ENCODE measurements at places on chromosomes 13 and 19.
A peak's percentile ranks its signal among the peaks of the same experiment; 100 is the strongest.

DNA sequence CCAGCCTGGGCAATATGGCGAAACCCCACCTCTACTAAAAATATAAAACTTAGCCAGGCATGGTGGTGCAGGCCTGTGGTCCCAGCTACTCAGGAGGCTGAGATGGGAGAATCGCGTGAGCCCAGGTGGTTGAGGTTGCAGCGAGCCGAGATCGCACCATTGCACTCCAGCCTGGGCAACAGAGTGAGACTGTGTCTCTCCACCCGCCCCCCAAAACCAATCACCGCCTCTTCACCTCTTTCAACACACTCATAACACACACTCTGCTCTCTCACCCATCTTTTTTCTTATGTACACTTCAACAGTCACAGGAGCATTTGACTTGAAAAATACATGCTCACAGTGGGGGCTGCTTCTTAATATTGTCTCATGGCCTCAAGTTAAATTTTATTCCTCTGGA, 76.8 kb downstream of the ESD start:
- no peak for DNase-seq

- DNase-seq = no peak
Observed at GRCh38 chr13:113383089-113383488, 19.2 kb upstream of the GRTP1 start.

DNA sequence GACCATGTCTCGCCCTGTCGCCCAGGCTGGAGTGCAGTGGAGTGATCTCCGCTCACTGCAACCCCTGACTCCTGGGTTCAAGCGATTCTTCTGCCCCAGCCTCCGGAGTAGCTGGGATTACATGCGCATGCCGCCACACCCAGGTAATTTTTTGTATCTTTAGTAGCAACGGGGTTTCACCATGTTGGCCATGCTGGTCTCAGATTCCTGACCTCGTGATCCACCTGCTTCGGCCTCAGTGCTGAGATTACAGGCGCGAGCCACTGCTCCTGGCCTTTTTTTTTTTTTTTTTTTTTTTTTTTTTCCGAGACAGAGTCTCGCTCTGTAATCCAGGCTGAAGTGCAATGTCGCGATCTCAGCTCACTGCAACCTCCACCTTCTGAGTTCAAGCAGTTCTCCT, 4.9 kb upstream of the KEAP1 start:
- no peak for DNase-seq

GRCh38 chr13:38566519-38566918, 120.4 kb upstream of the FREM2 start:
- no peak for DNase-seq

GRCh38 chr13:31022288-31022895, 89.9 kb downstream of the TEX26 start:
- DNase-seq = no peak

DNA sequence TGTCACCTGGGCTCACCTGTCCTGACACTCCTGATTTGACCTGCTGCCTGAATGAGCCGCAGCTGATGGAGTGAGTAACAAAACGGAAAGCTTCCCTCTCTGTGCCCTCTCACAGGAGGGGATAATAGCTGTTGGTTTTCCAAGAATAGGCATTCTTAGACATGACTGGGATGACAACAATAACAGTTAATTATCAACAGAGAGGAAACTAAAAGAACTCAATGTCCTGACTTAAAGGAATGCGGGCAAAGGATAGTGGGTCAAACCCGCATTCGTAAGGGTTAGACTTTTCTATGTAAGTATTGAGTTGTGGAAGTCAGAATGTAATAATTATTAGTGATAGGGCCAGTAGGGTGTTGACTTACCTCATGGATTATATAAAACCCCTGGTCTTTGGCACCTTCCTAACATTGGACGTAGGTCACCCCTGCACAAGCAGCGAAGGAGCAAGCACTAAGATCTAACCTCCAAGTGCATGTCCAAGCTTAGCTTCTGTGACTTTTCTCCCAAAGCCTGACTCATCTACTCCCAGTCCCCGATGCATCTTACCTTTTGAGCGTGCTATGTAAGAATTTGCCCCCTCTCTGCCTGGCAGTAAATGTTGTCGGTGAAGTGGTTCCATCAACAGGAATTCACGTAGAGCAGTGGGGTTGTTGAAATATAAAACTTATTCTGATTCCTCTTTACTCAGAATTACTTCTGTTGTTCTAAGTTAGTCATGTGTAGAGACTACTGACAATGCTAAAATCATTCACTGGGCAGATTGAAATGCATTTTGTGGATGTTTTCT, 442.3 kb downstream of the FGF9 start:
- no peak for DNase-seq

DNA sequence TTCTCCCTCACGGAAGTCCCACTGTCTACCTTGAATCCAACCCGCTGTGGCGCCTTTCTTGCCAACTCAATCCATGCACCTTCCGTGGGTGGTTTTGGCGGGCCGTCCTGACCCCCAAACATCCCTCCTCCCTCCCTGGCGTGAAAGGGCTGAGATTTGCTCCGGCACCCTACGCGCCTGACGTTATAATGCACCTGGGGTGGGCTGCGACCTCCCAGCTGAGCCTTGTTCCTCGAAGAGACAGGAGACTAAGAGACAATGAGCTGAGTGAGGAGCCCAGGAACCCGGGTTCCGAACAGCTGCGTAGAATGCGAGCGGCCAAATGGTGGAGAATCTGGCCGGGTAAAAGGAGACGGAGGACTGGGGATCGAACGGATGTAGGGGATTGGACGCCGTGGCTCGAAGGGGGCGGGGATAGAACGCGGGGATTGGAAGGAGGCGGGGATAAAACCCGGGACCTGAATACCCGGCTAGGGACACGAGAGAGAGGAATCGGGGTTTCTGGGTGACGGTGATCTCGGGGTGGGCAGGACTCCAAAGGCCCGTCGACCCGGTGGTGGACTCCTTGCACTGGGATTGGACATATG, at the start of gene CPT1C:
Gene CPT1C (plus strand): TSS at position 461 of the 587 bp plus-strand sequence. CDS start 1,137 bp downstream, outside the sequence.
- DNase-seq = peak; percentile 92

DNA sequence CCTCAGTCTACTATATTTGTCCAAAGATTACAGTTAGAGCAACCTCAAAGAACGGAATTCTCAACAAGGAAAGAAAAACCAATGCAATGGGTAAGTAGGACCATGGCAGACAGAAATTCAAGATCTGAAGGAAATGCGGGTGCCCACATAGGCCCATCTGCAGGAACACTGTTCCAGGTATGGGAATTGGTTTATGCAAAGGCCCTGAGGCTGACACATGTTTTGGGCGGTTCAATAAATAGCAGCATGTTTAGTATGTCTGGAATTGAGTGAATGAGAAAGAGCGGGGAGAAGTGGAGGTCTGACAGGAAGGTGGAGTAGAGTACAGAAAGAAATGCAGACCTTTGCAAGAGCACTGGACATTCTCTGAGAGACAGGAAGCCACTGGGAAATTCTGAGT, 164.7 kb upstream of the KLF12 start:
- no peak for DNase-seq

DNA sequence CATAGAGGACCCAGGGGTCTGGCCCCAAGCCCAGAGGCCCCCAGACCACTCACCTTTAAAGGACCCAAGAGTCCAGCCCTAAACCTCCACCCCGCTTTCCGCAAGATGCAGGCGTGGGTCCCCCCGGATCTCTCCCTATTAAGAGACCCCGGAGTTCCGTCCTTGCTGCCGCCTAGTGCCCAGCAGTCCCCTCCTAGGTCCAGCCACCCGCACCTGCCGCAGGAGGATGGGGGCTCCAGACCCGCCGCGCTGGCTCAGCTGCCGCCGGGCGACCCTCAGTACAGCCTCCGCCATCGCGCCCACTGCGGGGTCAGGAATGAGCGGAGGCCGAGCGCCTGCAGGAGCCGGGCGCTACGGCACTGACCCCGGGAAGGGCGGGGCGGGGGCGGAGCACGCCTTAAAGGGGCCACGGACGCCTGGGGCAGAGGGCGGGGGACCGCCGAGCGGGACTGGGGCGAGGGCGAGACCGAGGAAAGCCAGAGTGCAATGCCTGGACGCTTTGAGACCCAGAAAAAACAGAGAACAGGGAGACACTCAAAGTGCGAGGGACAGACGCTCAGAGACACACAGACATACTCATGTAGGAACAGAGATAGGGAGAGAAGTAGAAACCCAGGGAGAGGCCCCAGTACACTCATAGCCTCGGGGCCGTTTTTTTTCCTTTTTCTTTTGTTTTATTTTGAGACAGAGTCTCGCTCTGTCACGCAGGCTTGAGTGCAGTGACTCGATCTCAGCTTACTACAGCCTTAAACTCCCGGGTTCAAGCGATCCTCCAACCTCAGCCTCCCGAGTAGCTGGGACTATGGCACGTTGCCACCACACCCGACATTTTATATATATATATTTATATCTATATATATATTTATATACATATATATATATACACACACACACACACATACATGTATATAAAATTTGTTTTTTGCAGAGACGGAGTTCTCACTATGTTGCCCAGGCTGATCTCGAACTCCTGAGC, at the start of gene ETHE1:
Gene ETHE1 (minus strand): TSS at position 318 of the 976 bp plus-strand sequence. CDS start 24 bp downstream, at position 294.
- peak; percentile 83 for DNase-seq

DNA sequence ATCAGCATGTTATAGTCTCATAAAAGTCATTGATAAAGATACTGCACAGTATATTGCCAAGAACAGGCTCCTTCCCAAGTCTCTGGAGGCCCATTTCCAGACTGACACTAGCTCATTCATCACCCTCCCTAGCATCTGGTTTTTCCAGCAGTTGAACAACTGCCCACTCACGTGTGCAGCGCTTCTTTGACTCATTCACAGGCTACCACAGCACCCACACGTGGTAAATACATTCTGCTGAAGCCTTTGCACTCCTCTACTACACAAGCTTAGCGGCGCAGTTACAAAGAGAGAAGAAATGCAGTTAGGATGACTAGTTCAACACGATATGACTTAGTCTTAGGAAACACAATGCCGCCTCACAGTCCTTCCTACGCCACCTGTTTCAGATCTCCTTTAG, 87.7 kb downstream of the DOCK9 start:
- DNase-seq = peak; percentile 66

DNA sequence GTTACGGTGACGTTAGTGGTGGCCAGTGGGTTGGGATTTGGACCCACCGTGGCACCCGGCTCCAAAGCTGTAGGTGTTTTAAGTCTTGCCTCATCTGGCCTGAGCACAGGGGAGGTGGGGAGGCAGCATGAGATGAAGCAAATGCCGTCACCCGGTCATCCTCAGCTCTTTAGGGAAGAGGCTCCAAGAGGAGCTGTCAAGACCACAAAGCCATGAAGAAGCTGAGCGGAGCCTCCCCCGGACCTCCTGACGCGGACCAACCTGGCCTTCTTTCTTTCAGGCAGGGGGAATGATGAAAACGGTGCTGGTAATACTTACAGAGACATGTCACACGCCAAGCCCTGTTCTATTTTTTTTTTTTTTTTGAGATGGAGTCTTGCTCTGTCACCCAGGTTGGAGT, 7.4 kb downstream of the ACTMAP start:
- DNase-seq = no peak

GRCh38 chr19:5961969-5962945, 15.7 kb downstream of the RANBP3 start:
- DNase-seq = peak; percentile 39

- no peak for DNase-seq
Observed at GRCh38 chr13:113630296-113630695, 27.7 kb downstream of the ATP4B start.

GRCh38 chr13:113153810-113154748, 4.4 kb upstream of the PROZ start:
- DNase-seq = peak; percentile 81

DNA sequence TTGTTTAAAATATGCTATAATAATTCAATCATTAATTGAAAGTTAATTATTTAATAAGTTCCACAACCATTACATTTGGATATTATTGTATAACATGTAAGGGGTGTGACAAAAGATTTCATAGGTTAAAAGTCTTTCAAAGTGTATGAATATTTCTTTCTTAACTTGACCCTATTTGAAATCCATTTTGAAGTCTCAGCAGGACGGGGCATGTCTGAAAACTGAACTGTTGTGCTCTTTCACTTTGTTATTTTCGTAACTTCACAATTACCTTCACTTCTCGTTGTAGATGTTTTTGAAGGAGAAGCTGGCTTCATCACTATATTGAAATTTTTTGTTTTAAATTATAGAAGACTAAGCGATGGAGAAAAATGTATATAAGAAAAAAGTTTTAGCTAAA, 1775.7 kb downstream of the PCDH9 start:
- no peak for DNase-seq

- peak; percentile 90 for DNase-seq
Observed at GRCh38 chr19:56671613-56671994, at the start of gene ZNF835. TSS of gene ZNF835 (minus strand) at chr19:56671757. CDS start at chr19:56665198, 6,559 bp downstream.

GRCh38 chr19:2552859-2553258, 76.9 kb downstream of the GADD45B start:
- no peak for DNase-seq

GRCh38 chr19:34088292-34088691, 84.0 kb upstream of the LSM14A start:
- no peak for DNase-seq

DNA sequence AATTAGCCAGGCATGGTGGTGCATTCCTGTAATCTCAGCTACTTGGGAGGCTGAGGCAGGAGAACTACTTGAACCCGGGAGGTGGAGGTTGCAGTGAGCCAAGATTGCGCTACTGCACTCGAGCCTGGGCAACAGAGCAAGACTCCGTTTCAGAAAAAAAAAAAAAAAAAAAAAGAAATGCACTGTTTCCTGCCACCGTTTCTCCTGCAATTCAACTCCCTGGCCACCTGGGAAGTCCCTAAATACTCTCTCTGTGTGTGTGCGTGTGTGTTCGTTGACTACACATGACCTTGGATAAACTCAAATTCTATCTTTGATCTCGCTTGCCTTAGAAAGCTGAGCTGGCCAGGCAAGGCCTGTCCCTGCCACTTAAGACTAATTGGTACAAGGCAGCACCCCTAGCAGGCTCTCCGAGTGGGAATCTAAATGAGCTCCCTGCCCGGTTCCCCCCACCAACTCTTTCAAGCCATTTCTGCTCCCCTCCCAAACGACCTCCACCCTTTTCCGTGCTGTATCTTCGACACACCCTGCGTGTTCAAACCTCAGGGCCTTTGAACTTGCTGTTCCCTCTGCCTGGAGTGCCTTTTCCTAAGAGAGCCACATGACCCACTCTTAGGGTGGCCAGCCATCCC, 5.2 kb upstream of the BCAT2 start:
- no peak for DNase-seq

DNA sequence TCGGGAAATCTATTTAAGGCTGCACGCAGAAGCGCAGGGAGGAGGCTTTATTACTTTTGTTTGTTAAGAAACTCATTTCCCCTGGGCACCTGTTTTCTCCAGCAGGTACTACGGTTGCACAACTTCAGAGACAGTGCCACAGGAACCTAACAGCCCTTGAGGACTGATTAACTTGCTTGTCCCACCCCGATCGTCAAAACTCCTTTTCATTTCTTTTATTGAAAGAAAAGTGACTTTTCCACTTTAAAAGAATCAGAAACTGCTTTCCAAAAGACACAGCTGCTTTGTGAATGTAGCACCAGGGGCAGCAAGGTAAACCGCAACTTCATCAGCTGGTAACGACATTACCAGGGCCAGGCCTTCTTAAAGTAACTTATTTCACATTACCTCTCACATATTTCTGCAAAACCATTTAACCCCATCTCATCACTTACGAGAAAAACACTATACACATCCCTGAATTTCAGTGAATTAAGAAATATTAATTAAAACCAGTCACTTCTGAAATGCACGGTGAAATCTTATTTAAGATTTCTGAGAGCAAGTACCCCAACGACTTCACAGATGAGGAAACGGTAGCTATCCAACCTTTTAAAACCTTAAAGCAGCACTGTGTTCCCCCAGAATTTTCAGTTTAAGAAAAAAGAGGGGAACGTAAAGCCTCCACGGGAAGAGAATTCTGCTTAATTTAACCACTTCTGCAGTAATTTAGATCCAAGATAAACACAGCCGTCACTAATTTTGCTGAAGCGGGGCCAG, 1.4 kb downstream of the ANKRD10 start:
- DNase-seq = peak; percentile 30

- DNase-seq = peak; percentile 62
Observed at GRCh38 chr13:95643571-95643935, 953 bp downstream of the DZIP1 start.

Measured in astrocyte of the hippocampus (primary cell).